ENCODE measurements at places on chromosomes 2 and 18.

- DNase-seq: no peak
Observed at GRCh38 chr2:241312082-241312481, 3.4 kb downstream of the HDLBP start.

GRCh38 chr18:24993628-24994027 lies 358.3 kb downstream of the ZNF521 start:
- DNase-seq: no peak

GRCh38 chr18:30328839-30329238 lies 713.7 kb downstream of the DSC3 start:
- DNase-seq: no peak

GRCh38 chr2:44143701-44144100 lies 25.0 kb upstream of the PPM1B start:
- no peak for DNase-seq

DNA sequence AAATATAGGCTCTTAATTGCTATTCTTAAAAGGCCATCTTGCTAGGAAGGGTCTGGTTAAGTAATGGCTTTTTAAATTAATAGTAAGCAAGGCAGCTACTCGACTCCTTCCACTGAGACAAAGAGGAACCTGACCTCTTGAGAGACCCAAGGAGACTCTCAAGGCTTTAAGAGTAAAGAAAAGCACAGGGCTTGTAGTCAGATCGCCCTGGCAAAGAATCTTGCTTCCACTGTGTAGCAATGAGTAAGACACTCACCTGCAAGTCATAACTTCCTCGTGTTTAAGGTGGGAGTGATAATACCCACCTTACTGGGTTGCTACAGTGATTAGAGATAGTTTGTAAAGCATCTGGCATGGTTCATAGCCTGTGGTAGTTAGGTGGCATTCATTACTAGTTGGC lies 274.5 kb downstream of the TSN start:
- DNase-seq: no peak

DNA sequence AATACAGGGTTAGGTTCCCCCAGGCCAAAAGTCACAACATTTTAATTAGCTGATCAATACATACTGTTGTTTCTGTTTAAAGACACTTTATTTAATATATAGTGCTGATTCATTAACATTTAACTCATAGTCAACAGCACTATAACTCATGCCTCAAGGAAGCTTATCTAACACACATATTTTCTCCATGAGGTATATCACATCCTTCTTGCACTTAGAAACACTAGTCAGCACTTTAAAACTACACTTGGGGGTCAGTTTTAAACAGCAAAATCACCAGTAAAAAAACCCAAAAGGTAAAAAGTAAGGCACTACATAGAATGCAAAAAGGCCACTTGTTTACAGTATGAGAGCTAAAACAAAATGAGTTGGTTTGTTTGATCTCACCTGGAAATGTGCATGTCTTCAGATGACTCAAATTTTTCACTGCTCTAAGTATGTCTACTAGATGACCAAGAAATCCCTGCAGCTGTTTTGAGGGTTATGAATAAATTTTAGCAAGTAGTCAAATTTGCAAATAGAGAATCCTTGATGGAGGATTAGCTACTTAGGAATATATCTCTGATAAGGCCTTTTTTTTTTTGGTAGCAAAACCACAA lies 54.1 kb upstream of the EPB41L5 start:
- no peak for DNase-seq

DNA sequence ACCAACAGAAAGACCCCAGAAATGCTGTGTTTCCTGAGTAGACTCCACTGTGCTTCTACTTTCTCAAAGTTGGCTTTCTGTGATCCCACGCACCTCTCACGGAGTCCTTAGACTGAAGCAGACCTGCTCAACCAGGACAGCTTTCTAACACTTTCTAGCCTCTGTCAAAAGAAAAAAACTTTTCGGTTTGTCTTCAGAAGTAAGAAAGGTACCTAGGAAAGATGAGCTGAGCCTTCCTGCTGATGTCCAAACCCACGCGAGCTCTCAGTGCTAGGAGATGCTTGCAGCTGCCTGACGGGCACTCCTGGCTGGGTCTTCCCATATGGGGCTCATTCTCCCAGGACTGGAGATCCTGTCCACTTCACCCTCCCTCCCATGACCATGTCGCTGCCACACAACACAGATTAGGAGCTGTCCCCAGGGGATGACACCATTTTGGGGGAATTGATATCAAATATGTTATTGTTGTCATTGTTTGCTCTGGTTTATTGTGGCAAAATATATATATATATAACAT lies 49.2 kb upstream of the DAPL1 start:
- DNase-seq: no peak

GRCh38 chr18:48394176-48394575 lies 15.0 kb downstream of the ZBTB7C start:
- DNase-seq: no peak

DNA sequence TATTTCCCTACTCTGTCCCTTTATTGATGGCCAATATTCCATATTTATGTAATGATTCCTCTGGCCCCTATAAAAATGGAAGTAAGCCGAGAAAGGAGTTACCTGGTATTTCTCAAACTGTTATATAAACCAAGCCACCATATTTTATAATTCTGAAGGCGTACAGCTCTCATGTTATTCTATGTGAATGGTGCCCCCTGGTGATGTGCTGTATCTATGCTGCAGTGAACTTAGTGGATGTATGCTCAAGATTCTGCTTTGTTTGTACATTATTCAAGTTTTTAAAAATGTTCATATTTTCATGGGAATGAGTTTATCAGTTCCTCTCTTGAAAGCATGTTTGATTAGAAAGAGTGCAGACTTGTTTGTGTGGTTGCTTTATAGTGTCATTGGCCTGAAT lies 194.5 kb upstream of the LRRTM1 start:
- DNase-seq: peak; percentile 6

GRCh38 chr2:49237867-49238603 lies 83.7 kb upstream of the FSHR start:
- no peak for DNase-seq

GRCh38 chr2:205659922-205660321 lies 22.4 kb upstream of the NRP2 start:
- DNase-seq: no peak

DNA sequence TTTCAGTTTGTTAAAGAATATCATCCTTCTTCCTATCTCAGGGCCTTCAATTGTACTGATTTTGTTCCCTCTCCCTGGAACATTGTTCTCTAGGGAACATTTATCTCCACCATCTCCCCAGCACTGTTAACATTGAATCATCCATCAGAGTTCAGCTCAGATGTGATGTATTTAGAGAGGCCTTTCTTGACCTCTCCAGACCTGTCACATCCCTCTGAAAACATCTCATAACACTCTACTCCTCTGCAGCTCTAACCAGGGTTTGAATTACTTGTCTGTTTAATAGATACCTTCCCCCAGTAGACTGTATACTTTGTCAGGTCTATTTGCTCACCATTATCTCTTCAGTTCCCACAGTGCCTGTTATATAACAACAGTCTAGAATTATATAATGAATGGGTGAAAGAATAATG lies 98.6 kb downstream of the GALNT1 start:
- DNase-seq: peak; percentile 15

Measured in NCI-H2081 treated with DMSO at 0.1 percent for 48 hours (cell line).